CD4-positive, alpha-beta T cell treated with Interleukin-12 subunit alpha and Interleukin-12 subunit beta, for 1 hour (primary cell): ENCODE measurements at places on chromosomes 1 and 21.

- DNase-seq = no peak
These were observed 232.1 kb upstream of the KAZN start for GRCh38 chr1:14366091-14367018.

GRCh38 chr1:102853701-102854187 lies 254.6 kb downstream of the COL11A1 start:
- DNase-seq = no peak

- no peak for DNase-seq
These were observed 628.0 kb downstream of the SMYD3 start for GRCh38 chr1:245879091-245879490.

GRCh38 chr21:41825216-41825615 lies 53.9 kb downstream of the PRDM15 start:
- DNase-seq = no peak

DNA sequence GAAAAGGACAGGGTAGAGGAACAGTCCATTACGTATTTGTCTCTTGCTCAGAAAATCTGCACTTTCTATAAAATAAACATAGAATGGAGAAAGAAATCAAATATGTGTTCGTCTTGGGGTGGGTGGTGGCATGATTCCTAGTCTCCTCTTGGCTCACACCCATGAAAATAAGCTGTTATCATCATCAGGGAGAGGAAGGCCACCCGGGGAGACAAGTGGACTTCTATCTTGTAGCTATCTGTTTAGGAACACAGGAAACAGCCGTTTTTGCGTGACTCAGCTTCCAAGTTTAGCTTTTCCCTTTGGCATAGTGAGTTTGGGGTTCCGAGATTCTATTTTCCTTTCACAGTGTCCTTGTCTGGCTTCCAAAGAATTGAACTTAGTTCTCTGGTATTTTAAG lies 622.3 kb downstream of the PTPRU start:
- no peak for DNase-seq

DNA sequence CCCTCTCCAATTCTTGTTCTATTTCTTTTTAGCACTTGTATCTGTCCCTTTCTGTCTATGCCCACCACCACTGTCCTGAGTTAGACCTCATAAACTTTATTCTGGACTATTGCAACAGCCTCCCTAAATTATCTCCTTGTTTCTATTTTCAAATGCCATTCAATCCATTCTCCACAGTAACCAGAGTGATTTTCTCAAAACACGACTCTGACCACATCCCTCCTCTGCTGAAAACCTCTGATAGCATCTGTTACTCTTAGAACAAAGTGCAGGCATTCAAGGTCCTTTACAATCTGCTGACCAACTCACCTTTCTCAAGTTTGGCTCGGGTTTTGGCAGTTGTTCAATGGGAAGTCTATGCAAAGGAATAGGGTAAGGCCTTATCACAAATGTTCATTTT lies 22.8 kb upstream of the GPX7 start:
- DNase-seq = no peak

DNA sequence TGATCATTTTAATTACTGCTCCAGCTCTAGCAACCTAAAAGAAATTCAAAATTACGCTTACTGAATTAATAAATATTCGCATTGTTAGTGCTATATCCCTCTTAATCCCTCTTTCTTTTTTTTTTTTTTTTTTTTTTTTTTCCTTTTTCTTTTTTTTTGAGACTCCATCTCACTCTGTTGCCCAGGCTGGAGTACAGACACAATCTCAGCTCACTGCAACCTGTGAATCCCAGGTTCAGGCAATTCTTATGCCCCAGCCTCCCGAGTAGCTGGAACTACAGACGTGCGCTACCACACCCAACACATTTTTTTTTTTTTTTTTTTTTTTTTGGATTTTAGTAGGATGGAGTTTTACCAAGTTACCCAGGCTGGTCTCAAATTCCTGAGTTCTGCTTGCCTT lies 157.1 kb downstream of the KCNT2 start:
- no peak for DNase-seq

- no peak for DNase-seq
These were observed 101.9 kb upstream of the ACTL8 start for GRCh38 chr1:17653276-17653675.

- no peak for DNase-seq
These were observed 112.1 kb downstream of the DTL start for GRCh38 chr1:212147581-212148033.

DNA sequence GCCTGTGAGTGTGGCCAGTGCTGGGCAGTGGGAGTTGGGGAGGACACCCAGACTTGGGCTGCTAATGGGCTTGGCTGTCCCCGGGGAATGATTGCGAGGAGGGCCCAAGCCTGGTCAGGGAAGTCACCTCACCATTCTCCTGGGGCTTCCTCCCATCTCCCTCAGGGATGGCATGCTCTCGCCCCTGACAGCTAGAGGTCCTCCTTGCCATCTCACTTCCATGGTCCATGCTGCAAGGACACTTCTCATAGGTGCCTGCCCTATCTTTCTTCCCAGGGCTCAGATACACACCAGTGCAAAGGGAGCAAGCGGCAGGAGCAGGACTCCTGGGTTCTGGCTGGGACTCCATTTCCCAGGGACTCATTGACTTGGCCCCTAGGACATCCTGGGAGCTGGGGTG lies 4.1 kb downstream of the NTRK1 start:
- no peak for DNase-seq

DNA sequence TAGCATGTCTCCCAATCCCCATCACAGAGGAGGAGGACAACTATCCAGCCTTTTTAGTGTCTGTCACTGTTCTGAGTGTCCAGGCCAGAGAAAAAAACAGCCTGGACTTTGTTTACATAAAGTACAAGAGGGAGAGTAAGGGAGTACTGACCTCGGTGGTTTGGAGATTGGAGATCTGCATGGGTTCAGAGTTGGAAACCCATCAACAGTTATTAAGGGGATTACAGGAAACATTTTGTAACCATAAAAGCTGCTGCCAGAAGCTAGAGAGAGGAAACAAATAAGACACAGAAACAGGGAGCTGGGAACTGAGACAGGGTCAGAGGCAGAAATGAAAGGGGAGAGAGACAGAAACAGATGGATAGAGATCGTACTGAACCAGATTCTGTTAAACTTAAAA lies 131.5 kb upstream of the CTTNBP2NL start:
- DNase-seq = no peak

- peak; percentile 3 for DNase-seq
These were observed 576 bp downstream of the ZFP69 start for GRCh38 chr1:40477678-40478053.

GRCh38 chr1:175734642-175735041 lies 8.8 kb downstream of the TNR start:
- no peak for DNase-seq

GRCh38 chr1:74943046-74943445 lies 191.1 kb upstream of the LHX8 start:
- no peak for DNase-seq

- no peak for DNase-seq
These were observed 125.9 kb upstream of the ESRRG start for GRCh38 chr1:216849146-216849545.

DNA sequence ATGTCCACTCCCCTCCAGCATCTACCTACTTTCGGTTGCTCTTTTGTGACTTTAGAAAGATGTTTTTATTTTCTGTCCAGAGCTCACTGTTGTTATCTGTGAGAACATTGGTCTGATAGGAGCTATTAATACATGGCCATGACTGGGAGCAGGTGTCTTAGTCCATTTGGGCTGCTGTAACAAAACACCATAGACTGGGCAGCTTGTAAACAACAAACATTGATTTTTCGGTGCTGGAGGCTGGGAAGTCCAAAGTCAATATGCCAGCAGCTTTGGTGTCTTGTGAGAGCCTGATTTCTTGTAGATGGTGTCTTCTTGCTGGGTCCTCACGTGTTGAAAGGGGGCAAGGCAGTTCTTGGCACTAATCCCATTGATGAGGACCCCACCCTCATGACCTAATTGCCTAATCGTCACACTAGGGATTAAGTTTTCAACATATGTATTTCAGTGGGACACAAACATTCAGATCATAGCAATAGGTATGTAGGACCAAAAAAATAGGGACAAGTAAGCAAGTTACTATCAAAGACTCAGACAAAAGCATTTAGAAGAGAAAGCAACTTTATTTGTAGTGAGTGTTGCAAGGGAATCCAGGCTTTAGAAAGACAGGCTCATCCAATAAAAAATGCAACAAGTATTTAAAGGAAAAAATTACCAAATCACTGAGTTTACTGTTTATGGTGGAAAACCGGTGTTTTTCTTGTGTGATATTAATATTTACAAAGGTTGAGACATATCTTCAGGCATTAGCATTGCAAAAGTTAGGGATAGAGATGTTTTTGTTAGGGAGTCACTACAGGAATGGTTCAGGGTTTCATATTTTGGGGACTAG lies 55.2 kb upstream of the WDR26 start:
- DNase-seq = no peak

- DNase-seq = no peak
These were observed 65.3 kb downstream of the TENT5C start for GRCh38 chr1:117670976-117671780.

DNA sequence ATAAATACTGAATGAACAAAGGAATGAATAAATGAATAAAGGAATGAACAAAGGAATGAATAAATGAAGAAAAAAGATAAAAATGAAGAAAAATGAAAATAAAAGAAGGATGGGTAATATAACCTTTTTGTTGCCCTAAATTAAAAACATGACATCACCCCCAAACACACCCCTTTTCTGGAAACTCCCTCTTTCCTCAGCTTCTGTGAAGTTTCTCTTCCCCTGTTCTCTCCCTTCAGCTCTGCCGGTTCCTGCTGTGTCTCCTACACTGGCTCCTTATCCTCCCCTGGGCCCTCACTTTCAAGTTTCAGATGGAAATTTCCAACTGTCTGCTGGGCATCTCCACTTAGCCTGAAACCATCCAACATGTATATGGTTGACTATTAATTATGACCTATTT lies 37.9 kb downstream of the RAB3B start:
- DNase-seq = no peak

DNA sequence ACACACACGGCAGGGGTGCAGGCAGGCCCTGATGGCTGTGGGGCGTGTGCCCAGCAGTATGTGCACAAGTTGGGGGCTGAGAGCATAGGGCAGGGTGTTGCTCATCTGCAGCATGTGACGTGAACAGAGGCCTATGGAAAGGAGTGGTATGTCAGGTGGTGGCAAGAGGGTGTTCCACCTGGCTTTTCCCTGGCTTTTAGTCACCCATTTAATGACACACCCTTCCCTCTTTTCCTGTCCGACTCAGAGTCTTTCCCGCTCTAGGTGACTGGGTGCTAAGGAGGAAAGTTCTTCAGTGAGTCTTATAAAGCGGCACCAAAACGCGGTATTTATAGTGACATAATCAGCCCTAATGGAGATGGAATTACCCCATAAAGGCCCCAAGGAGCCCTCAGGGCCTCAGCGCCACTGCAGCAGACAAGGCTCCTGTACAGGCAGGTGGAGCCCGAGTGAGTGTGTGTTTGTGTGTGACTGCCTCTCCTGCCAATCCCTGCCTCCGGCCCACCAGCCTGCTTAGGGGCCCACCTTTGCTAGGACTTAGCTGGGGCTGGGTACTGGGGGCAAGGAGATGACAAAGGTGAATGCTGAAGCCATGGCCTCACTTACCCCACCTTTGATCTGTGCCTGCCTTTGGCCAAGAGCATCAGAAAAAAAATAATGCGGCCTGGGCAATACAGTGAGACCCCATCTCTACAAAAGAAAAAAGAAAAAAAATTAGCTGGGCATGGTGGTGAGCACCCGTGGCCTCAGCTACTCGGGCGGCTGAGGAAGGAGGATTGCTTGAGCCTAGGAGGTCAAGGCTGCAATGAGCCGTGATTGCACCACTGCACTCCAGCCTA lies 3.3 kb upstream of the EPHA2 start:
- no peak for DNase-seq

- no peak for DNase-seq
These were observed 18.6 kb upstream of the NTNG1 start for GRCh38 chr1:107122225-107122624.

DNA sequence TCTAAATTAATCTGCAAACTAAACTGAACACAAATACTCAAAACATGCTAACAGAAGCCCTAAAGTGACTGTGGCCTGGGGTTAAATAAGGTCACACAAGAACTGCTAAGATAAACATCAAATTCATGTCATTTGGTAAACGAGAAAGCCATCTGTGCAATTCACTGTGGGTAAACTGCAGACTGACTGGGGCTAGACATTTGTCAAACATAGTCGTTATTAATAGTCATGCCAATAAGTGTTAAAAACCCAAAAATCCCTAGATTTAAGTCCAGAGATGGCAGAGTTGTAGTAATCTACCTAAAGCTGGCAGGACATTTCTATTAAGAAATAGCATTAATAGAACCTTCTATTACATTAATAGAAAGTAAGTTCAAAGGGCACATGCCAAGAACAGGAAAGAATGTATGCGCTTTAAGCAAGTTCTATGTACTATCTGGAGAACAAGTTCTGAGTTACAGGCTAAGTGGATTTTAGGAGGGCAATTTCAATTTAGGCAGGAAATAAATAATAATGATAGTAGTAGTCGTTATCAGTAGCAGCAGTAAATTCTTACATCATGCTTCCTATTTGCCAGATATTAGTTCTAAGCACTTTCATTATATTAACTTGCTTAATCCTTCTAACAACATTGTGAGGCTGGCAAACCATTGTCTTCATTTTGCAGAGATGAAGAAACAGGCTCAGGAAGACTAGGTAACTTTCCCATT lies 8.6 kb downstream of the EDEM3 start:
- peak; percentile 55 for DNase-seq

- DNase-seq = no peak
These were observed 4.7 kb downstream of the ZNF326 start for GRCh38 chr1:89999628-90000027.

DNA sequence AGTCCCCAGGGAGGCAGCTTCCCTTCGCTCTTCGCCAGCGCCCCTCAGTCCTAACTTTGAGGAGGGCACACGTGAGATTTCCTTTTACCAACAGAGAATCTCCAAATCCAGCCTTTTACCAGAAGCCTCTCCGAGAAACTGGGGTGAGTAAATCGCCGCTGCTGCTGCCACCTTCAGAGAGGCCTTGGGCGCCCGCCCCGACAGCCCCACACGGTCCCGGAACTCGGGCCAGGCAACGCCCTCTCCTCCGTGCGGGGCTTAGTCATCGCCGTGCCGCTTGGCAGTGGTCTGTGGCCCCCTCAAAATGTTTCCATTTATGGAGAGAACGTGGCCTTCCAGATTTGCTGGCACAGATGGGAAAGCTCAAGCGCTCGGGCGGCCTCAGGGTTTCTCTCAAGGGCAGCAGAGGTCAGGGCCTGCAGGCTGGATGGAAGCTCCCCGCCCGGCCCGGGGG lies 41.4 kb upstream of the COL6A2 start:
- DNase-seq = no peak

DNA sequence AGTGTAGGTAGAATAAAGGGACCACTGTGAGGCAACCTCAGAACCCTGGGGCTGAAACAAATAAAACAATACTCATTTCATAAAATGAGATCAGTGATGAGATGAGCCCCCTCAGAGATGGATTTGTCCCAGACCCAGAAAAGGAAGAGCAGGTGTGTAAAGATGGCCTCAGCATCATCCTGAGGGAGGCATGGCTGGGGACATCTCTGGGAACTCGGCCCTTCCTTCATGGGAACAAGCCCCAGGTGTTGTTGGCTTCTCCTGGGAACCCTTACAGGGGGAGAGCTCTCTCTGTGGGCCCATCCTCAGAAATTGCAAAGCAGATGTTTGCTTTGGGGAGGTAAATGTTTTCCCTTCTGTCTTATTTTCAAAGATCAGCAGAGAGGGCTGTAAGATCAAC lies 133.2 kb upstream of the USP24 start:
- DNase-seq = no peak

GRCh38 chr1:71422221-71422620 lies 341.4 kb upstream of the ZRANB2 start:
- DNase-seq = no peak

GRCh38 chr1:89589515-89589914 lies 43.4 kb upstream of the LRRC8C start:
- no peak for DNase-seq

GRCh38 chr1:110436635-110437034 lies 14.3 kb upstream of the PROK1 start:
- no peak for DNase-seq
